CD4-positive, alpha-beta T cell treated with Interleukin-10 for 1 hour (primary cell): ENCODE measurements at places on chromosomes 7 and 10.

- peak; percentile 39 for DNase-seq
These were observed 1.9 kb downstream of the VGF start for GRCh38 chr7:101163279-101164070.

DNA sequence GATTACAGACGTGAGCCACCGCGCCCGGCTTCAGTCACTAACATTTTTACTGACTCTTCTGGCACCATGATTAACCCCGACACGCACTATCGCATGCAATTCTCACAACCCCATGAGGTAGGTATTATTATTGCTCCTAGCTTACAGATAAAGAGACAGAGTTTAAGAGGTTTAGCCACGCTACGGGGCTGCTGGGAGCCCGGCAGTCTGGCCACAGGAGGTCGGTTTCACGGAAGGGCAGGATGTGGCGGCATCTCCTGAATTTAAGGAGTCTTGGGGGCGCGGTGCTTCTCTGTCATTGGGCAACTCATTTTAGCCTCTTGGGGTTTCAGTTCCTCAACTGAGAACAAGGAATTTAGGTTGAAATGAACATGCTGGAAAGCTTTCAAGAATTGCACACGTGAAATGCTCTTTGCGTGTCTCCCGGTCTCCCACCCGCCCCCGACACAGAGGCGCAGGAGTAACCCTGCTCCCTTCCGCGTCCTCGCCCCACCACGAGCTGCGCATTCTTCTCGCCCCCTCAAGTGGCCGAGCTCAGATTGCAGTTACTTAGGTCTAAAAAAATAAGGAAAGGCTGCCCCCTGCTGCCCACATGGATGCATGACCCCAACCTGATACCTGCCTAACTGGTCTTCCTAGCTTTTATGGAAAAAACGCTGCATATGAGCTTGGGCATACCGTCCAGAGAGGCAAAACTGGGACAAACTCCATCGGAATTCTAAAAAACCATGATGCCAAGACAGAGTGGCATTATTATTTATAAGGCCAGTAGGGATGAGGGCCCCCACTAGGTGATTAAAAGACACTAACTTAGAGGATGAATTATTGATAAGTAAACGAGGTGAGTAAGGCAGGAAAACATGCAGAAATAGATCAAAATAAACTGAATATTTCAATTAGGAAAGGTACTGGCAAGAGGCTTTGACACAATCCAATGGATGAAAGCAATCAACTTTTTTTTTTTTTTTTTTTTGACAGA is 12.4 kb downstream of the PRSS2 start:
- DNase-seq: peak; percentile 86

DNA sequence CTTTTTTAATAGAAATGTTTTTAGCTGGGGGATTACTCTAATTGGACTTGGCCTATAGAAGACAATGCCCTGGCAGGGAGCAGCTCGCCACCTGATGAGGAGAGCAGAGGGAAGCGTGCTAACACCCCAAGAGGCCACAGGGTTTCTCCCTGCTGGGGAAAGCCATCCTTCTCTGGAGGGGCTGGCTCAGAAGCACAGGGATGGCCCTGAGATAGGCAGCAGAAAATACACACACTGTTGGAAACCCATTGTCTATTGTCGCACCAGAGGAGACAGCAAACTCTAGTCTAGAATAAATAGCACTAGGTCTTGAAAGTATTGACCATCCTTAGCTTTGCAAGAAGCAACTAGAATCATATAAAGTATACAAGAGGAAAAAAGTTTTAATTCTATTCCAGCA is 5.4 kb downstream of the COBL start:
- DNase-seq: no peak

GRCh38 chr7:128032605-128033235 is 1.5 kb upstream of the LRRC4 start:
- no peak for DNase-seq

DNA sequence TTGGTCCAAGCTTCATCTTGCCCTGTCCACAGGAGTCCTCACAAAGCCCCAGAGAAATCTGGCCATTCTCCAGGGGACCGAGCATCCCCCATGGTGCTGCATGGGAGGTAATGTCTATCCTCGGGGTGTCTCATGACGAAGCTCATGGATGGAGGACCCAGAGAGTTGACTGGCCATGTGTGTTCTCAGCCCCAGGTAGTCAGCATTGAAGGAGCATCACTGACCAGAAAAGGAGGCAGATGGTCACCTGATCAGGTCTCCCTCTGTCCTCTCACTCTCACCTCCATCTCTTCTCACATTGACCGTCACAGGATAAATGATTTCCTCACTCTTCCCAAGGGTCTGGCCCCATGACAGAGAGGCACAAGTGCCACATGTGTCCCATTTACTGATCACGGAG is 33.4 kb upstream of the GDF10 start:
- DNase-seq: no peak

GRCh38 chr7:142927085-142927745 is 6.3 kb downstream of the TRPV5 start:
- peak; percentile 4 for DNase-seq

GRCh38 chr7:99975782-99976521 is at the start of gene AZGP1:
AZGP1 (minus strand) TSS chr7:99976031; CDS start chr7:99976020, 11 bp downstream.
- no peak for DNase-seq

- DNase-seq: no peak
These were observed 137.4 kb downstream of the C7orf25 start for GRCh38 chr7:42774436-42774835.

DNA sequence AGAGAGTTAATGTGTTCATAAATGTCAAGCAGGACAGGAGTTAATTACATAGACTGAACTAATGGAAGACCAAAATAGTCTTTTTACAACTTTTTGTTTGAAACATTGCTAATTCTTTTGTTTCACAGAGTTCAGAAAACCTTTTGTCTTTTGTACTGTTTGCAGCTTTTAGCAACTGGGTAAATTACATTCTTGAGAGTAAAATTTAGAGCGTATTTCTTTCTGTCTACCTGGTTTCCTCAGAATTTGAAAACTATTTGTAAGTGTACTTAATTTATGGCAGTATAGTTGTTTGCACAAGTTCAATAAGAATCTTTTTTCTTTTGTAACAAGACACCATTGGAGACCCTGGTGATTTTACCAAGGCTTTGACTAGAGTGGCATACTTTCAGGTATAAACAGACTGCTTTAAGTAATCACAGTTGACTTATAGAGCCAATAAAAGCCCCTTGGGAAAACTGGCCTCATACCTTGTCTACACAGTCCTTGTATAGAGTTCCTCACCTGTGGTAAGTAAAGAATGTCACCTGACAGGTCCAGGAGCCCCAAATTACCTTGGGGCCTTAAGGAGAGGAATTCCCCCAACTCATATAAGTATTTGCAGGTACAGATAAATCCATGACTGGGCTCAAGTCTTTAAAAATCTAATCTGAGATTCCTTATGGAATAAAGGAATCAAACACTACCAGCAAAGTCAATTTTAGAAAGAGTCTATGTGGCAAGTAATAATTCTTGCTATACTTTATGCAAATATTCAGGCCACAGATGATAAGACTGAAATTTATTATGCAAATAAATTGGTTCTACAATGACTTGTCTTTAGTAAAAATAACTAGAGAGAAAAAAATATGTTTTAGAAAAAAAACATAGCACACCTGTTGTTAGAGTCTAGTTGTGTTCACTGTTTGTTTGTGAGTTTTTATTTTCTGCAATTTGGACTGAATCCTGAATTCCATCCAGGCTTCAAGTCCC is 23.6 kb upstream of the CREB3L2 start:
- DNase-seq: no peak

GRCh38 chr7:28813243-28813962 is 144.7 kb downstream of the TRIL start:
- DNase-seq: no peak

GRCh38 chr7:131550846-131551245 is 5.6 kb downstream of the PODXL start:
- no peak for DNase-seq

DNA sequence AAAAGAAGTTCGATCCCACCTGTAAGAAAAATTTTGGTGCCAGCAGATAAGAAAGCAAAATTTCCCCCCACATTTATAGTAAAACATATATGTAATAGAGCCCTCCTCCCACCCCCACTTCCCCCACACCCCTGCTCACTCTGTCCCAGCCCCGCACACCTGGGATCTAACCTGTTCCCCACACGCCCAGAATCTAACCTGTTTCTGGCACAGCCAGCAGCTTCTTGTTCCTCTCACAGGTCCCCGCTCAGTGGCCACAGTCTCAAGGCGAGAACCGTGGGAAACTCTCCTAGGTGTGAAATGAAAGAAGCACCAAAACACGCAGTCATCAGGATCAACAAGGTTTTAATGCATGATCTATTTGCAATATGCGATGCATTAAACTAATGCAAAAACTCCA is 32.8 kb downstream of the LYZL1 start:
- no peak for DNase-seq

DNA sequence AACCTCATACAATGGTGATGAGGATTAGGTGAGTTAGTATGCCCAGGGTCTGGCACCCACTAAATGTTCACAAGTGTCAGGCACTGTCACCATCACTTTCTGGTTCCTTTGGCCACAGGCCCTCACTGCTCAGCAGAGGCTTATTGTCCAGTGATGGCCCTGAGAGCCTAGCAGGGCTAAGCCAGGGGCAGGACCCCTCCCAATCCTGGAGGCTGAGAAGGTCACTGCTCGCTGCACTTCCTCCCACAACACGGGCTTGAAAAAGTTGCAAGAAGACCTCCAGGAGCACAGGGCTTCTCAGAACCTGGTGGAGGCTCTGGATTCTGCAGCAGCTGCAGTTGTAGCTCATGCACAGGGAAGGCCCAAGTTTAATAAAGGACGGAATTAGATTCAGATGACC is 48.1 kb downstream of the DRGX start:
- no peak for DNase-seq
